ENCODE measurements at places on chromosomes 1 and 21.

GRCh38 chr1:93708734-93709481 lies 27.3 kb upstream of the BCAR3 start:
- DNase-seq: no peak

DNA sequence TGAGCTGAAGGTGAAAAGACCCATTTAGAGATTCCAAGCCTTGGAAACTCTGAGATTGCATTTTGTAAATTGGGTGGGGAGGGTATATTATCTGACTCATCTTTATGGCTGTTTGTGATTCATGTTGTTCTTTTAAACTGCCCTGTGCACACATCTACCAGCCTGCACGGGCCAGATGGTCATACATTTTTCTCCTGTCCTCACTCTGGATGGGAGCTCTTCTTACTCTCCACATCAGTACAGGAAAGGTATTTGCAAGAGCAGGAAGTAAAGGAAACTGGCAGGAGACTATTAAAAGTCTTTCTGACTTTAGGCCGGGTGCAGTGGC lies 14.3 kb upstream of the NMNAT2 start:
- no peak for DNase-seq

GRCh38 chr1:108897865-108898720 lies 21.3 kb downstream of the GPSM2 start:
- DNase-seq: peak; percentile 50

GRCh38 chr21:42006765-42007164 lies 3.4 kb downstream of the ZBTB21 start:
- DNase-seq: peak; percentile 14

DNA sequence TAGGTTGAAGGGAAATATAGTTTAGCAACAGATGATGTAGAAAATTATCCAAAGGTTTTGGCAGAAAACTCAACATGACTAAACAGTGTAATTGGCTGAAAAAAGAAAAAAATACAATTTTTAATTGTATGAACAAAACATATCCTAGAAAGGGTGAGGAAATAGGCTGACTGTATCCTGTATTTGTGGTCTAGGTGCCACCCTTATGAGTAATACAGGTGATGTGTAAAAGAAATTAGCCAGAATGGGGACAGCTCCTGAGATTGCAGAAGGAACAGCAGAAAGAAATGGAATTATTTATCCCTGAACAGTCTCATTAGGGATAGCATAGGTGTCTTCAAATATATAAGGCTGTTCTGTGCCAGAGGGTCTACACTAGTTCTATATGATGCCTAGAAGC lies 24.6 kb downstream of the DNASE2B start:
- no peak for DNase-seq

DNA sequence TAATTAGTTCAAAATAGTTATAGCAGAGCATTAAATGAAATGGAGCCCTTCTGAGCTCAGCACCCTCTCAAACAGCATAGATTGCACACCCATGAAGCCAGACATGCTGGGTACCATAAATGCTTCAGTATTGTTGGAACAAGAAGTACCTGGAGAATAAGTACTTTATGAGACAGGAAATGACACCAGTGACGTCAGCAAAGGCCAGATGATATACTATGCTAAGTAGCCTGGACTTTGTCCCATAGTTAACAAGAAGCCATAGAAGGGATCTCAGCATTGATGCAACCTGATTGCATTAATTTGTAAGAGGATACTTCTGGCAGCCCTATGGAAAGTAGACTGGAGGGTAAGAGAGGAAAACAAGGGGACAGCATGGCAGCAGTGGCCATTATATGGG lies 16.3 kb upstream of the GADD45A start:
- no peak for DNase-seq

GRCh38 chr1:156750191-156750672 lies 1.2 kb downstream of the HDGF start:
- no peak for DNase-seq

DNA sequence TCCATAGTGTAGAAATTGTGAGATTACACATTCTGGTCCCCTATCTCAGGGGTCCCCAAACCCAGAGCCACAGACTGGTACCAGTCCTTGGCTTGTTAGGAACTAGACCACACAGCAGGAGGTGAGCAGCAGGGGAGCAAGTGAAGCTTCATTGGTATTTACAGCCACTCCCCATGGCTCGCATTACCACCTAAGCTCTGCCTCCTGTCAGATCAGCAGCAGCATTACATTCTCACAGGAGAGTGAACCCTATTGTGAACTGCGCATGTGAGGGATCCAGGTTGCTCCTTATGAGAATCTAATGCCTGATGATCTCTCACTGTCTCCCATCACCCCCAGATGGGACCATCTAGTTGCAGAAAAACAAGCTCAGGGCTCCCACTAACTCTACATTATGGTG lies 229.7 kb upstream of the IRF2BP2 start:
- no peak for DNase-seq

DNA sequence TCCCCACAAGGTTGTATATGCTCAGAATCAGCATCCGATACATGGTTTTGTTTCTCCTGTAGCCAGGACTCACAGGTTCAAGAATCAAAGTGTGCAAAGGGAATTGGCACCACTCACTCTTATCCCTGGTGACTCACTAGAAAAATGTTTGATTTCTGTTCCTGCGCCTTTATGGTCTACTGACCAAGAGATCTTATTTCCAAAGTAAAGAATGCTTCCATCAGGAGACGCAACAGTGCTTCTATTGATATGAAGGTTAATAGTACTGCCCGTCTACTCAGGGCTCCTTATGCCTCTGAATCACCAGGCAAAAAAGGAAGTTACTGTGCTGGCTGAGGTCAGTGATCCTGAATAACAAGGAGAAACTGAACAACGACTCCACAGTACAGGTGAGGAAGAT lies 1392.0 kb upstream of the PRMT6 start:
- DNase-seq: peak; percentile 1

- DNase-seq: no peak
Observed at GRCh38 chr1:98054367-98054701, 133.5 kb upstream of the DPYD start.

DNA sequence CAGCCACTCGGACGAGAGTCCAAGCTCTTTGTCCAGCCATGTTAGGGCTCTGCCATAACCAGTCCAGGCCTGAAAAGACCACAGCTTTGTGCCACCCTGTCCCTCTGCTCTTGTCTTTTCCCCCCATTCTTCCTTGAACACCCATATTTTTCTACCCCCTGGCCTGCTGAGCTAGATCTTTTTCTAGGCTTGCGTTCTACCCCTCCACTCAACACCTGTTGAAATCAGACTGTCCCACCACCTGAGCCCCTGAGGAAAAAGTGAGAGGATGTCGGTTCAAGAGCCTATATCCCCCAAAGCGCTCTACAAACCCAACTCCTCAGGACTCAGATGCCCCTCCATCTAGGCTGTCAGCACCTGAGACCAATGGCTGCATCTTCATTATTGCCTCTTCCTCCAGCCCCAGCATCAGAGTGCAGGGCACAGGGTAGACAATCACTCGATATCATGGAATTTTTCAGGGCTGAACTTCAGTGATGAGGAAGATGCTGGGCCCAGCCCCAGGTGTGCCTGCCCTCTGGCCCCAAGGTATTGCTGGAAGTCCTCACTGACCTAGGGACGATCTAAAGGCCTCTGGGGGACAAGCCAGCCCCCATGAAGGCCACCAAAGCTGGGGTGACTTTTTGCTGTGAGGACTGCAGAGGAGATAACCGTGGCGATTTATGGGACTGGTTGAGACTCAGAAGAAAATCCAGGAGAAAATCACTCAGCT lies 75.3 kb downstream of the CD247 start:
- DNase-seq: no peak

- DNase-seq: peak; percentile 42
Observed at GRCh38 chr1:152026895-152027294, 9.9 kb downstream of the S100A11 start.

DNA sequence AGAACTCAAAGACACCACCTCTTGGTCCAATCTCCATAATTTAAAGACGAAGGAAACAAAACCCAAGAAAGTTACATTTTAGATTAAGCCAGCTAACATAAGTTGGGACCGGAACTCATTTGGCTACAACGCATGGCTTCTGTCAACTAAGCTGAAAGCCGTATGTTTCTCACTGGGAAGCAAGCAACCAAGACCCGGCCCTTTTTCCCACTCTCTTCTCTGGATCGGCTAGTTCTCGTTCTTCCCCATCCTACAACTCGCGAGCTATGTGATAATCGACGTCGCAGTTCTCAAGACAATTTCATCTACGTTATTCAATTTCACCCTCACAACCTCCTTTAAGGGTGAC lies 601 bp downstream of the CCT8 start:
- peak; percentile 34 for DNase-seq

DNA sequence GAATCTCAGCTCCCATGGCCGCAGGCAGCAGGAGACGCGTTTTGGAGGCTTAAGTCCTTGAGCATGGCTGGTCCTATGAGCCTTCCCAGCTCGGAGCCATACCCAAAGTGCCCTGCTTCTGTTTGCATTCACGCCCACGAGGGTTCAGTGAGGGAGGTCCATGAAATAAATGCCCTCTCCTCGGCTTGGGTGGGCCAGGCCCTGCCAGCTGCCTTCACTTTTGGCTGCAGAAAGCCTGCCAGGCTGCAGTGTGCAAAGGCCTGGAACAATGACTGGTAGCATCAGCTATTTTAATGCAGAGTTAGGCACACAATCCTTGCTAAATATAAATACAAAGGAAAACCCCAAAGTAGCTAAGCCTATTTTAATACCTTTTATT lies 49.4 kb downstream of the H3-3A start:
- DNase-seq: no peak

DNA sequence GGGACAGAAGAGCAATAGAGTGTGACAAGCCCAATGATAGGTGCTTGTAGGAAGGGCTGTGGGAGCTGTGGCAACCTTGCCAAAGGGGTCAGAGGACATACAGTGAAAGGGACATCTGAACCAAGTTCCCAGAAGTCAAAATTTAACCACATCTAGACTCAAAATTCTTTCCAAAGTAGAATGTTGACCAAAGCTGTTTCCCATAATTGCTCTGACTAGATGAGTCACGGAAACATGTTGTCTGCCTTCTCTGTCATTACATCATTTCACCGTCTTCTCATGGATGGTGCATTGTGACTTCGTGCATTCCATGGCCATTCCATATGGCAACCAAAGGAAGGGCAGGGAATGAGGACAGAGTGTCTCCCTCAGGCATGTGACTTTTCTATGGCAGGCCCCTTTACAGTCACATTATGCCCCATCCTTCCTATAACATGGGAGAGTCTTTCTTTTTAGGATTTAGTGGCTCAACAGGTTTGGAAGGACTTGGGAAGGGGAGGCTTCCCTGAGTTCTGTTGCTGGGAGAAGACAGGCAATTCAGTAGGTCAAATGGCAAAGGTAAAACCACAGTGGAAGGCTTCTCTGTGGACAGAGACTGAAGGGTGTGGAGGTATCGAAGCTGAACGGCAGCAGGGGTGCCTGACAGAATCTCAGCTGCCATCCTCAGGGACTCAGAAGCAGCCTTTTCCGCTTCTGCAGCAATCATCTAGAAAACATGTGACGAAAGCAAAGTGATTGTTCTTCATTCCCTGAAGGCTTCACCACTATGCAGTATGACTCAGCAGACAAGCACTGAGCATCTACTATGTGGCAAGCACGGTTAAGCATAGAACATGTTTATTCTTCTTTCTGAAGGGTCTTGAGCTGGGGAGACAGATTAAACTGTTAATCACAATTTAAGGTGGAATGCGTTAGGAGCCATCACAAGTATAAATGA lies 24.7 kb downstream of the NPHS2 start:
- DNase-seq: peak; percentile 33

GRCh38 chr1:67571406-67571805 lies 113.6 kb upstream of the GADD45A start:
- DNase-seq: no peak

DNA sequence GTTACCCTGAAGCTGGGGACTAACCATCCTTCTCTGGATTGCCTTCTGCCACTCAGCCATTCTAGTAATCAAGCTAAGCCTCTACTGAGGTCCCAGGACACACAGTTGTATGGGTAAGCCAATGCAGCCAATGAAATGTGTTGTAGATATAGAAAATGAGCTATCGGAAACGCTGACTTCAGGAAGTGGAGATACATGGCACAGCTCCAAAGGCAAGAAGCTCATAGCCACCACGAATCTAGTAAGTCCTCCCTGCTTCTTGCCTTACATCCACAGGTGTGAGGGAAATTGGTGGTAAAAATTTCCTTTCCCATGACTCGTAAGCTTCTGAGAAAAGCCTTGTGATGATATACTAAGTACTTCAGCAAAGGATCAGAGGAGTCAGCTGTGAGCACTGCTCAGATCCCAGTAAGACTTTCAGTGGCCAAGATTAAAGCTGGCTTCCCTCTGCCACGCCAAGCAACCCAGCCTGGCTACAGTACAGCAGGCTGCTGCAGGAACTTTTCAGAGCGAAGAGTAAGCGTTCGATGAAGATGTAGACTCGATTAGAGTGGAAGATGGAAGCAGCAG lies 117.7 kb downstream of the SIM2 start:
- no peak for DNase-seq

DNA sequence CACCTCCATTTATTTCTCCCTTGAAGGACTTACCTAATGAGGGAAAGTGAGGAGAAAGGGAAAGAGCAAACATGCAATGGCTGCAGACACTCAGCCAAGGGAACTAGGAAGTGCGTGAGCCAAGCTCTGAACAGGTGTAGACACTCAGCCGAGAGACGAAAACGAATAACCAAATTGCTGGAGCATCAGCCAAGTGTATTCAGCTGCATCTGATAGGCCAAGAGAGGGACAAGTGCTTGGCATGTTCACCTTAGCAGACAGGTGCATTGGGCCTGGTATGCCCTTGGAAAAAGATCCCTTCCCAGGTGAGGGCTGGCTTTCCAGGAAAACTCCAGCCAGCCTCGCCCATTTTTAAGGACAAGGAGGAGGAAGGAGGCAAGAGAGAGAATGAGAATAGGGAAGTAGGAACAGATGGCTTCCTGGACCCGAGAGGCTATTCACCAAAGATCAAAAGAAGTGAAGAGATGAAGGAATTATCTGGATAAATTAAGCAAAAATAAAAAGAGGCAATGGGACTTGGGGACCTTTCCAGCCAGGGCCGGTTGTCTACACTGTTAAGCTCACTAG lies 184.7 kb downstream of the TOMM20 start:
- no peak for DNase-seq

GRCh38 chr1:9892563-9893528 lies 17.2 kb downstream of the CTNNBIP1 start:
- peak; percentile 87 for DNase-seq

GRCh38 chr1:171420810-171421209 lies 64.5 kb upstream of the PRRC2C start:
- DNase-seq: no peak

DNA sequence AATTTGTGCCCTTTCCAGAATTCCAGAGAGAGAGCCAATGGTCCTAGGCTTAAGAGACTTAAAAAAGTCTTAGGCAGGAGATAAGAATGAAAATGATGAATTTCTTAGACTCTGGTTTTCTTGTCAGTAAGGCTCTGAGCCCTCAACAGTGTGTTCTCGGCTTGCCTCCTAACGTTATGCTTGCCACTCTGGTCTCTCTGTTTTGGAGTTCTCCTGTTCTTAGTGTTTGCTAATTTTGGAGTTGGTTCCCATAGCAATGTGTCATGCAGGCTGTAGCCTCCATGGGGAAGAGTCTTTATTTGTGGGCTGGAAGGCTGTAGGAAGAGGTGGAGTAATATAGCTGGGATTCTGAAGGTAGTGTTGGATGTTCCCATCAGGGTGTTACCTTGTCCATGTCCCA lies 19.9 kb downstream of the TBX19 start:
- DNase-seq: no peak

- no peak for DNase-seq
Observed at GRCh38 chr1:198845271-198845670, 206.4 kb downstream of the PTPRC start.

- no peak for DNase-seq
Observed at GRCh38 chr1:66982561-66983260, 57.9 kb downstream of the MIER1 start.

- DNase-seq: peak; percentile 70
Observed at GRCh38 chr1:14996133-14997050, 157.2 kb upstream of the TMEM51 start.
